ENCODE measurements at places on chromosomes 6 and 20.

GRCh38 chr20:62796699-62797491 is 622 bp downstream of the MRGBP start:
- no peak for DNase-seq

GRCh38 chr6:131789219-131789618 is 18.6 kb upstream of the ENPP1 start:
- DNase-seq = no peak

- DNase-seq = no peak
Measured at GRCh38 chr20:37282556-37282955, 6.9 kb upstream of the MANBAL start.

DNA sequence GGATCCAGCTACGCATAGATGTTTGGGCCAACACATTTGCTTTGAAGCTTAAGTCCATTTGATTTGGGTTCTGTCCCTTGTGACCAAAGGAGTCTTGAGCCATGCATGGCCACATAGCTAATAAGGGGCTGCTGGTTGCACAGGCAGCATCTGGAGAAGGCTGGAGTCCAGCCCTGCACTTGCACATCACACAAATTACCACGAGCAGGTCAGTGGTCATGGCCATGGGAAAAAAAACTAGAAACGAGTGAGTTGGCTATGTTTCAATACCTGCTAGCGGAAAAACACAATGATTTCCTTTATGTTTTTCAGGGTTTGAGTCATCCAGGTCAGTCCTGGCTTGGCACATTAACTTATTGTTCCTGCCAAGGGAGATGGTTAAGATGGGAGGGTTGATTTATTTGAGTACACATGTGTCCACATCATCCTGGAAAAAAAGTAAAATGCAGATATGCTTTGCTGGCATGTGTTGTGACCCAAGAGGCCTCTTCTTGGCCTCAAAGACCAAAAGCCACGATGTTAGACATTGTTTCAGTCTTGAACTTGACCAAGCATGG is 5.6 kb upstream of the STX16 start:
- DNase-seq = no peak

- no peak for DNase-seq
Measured at GRCh38 chr20:51380401-51381385, 161.8 kb downstream of the NFATC2 start.

DNA sequence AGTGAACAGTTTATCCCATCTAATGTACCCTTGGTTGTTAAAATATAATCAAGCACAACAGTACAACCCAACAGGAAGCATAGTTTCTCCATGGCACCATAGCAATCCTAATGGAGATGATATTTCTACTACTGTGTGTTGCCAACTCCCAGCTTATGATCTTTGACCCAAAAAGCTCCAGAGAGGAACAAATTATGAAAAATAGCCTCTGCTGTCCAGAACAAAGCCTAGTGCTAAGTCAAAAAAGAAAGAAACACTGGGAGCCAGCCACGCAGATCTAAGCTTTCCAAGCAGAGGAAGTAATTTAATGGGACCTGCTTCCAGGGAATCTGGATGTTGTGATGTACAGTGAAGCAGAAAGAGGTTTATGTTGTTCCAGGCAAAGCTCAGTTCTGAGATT is 52.2 kb upstream of the TASP1 start:
- DNase-seq = no peak

- DNase-seq = no peak
Measured at GRCh38 chr6:18219591-18219990, 44.7 kb downstream of the DEK start.

DNA sequence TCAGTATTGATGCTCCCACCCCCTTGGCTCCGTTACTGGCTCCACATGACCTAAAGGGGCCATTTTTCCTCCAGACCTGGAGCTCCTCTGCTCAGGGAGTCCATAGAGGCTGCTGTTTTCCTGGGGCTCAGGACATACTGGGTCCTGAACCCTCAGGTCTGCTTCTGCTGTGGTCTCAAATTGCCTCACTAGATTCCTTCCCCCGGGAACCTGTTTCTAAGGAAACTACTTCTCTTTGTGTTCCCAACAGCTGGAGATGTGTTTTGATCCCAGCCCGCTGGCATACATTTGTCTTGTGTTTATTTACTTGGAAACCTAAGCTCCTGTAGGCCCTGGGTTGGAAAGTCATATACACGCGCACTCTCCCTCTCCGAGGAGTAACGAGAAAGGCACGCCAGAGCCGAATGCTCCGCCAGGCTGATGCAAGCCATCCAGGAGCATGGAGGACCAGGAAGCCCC is 222.8 kb downstream of the UST start:
- no peak for DNase-seq

- DNase-seq = no peak
Measured at GRCh38 chr6:30754631-30755030, 10.3 kb upstream of the IER3 start.

DNA sequence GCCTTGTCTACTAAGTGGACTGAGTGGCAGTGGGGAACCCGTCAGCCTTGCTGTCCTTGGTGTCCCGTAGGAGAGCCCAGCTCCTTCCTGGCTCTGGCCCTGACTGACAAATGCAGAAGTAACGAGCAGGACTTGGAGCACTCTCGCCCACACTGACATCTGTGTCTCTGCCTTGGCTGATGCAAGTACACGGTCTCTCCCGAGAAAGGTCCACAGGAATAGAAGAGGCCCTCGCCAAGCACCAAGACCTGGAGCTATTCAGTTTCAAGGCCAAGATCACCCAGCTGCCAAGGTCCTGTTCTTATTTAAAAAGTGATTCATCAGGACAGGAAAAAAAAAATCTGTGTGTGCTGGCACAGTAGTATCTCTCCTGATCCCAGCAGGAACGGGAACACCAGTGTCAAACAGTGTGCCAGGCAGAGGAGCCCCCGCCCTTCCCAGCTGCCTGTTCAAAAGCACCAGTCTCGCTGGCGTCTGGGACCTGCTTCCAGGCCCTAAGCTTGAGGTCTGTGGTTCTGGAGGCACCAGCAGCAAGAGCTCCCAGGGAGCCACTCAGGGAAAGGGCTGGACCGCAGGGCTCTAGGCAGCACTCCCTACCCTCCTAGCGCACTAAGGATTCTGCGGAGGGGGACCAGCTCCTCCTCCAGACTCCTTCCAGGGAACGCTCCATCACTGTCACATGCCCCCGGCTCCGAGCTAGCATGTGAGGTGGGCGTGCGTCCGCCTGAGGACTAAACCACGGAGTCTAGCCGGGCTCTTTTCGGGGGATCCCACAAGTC is 376.9 kb downstream of the RNGTT start:
- DNase-seq = no peak

DNA sequence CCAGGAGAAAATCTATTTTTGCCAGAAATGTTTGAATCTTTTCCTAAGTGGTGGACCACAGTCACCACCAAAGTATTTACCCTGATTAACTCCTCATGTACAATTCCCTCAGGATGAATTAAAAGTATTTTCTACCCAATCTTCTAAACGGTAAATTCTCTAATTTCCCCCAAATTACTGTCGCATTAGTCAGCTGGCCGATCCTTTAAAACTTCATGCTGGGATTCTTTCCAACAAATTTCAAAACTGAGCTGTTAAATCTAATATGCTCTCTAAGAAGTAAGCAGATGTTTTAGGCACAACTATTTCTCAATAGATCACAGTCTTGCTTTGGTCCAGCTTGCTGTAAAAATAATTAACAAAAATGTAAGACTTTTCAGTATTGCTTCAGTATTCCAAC is 447.2 kb downstream of the FRK start:
- no peak for DNase-seq

- DNase-seq = no peak
Measured at GRCh38 chr6:108556250-108556649, 4.5 kb upstream of the FOXO3 start.

DNA sequence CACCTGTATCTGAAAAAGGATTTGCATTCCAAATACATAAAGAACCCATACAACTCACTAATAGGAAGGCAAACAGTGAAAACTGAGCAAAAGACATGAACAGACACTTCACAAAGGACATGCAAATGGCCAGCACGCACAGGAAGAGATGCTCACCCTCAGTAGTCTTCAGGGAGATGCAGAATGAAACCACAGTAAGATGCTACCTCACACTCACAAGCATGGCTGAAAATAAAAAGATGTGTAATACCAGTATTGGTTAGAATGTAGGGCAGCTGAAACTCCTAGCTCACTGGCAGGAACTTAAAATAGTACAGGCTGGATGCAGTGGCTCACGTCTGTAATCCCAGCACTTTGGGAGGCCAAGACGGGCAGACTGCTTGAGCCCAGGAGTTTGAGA is 64.6 kb downstream of the SNX5 start:
- DNase-seq = no peak

DNA sequence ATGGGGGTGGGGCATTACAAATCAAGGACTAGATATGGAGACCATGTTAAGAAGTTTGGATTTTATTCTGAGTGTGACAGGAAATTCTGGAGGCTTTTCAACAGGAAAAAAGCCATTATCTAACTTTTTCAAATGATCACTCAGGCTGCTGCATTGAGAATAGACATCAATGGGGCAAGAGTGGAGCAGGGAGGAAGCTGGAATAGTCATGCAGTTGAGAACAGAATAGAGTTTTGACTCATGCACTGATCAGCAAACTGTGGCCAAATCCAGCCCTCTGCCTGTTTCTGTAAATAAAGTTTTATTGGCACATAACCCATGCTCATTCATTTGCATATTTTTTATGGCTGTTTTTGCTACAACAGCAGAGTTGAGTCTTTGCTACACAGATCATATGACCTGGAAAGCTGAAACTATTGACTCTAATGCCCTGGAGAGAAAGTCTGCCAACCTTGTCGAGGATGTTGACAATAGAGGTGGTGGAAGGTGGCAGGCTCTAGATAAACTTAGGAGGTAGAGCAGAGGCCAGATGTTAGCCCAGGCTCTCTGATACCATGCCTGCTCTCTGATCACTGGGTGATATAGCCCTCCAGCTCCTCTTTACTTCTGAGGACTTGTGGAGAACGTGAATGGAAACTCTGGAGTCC is 441.8 kb downstream of the PTPRT start:
- no peak for DNase-seq

GRCh38 chr20:22700367-22700766 is 116.0 kb upstream of the FOXA2 start:
- DNase-seq = no peak

DNA sequence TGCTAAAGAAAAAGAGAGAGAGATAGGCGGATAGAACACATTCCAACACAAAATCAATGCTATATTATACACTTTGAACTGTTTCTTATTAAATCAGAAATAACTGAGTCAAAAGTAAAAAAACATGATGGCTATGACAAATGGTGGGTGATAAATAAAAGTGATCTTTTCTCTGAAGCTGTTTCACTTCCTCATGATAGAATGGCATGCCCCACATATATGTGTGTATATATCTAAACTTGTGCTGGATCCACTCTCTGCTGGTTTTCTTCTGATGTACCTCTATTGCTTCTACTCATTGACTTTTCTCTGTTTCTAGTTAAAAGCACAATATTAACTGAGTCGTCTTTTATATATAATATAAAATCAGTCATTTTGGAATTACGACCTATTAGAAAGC is 429.9 kb downstream of the PKHD1 start:
- DNase-seq = no peak

DNA sequence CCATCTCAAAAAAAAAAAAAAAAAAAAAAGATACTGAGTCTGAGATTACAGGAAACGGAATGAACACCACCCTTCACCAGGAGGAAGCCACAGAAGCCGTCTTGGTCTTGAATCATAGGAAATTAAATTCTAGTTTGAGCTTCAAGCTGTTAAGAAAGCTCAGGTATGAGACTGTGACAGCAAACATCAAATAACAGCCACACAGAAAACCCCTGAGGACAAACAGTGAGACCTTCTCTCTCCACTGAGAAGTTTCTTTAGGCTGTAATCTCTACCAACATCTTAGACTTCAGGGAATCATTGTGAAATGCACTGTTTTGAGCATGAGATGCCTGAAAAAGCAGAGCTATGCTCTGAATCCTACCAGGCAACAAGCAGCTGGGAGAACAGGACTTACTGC is 30.8 kb downstream of the PDE10A start:
- no peak for DNase-seq

DNA sequence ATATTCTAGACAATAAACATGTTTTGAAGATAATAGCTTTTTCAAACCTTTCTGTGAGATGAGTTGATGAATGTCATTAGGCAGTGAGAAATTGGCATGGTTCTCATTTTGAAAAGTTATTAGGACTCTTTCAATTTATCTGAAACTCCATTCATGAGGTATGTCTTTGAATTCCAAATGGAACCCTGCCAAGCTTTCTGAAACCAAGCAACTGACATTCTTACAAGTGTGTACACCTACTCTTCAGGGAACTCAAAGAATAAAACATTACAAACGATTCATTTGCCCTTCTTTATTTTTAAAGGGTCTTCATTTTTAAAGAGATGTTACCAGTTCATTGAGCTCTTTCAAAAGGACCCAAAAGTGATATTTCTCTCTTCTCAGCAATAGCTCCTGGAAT is 2.1 kb upstream of the TRDN start:
- DNase-seq = no peak

DNA sequence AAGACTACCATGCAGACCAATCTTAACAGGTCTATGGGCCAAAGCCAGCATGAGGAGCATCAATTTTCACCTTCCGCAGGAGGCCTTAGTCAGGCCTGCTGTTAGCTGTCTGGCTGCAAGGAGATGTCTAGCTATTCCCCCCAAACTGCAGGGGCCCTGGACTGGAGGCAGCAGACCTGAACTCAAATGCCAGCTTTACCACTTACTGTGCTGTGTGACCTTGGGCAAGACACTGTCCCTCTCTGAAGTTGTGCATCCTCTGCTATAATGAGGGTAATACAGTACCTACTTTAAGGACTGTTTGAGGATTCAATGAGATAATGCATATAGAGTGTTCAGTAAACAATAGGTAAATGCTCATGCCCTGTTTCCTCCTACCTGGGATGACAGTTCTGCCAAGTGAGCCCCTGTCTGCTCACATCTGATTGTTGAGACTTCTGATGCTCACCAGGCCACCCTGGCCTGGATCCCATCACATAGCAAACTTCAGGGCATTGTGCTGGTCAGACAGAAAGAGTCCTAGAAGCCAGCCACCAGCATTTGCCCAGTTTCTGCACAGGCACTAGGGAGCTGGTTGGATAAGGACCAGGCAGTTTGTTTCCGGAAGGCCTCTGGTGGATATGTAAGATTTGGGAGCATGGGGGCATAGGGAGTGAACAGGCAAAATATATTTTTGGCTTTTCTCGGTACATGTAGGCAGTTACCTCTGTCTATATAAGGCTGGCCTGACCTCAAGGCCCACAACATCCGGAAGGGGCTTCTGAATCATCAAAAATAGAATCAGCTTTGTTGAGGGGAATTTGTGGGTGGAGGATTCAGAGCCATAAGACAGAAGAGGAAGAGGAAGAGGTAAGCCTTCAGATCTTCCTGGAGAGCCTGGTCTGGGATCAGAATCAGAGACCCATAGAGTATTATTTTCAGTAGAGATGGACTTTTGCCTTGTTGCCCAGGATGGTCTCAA is 2.3 kb upstream of the OCSTAMP start:
- no peak for DNase-seq

- DNase-seq = no peak
Measured at GRCh38 chr6:7173843-7174503, 66.2 kb downstream of the RREB1 start.

All from H1 (cell line).